ENCODE measurements at places on chromosomes 2 and 18.

DNA sequence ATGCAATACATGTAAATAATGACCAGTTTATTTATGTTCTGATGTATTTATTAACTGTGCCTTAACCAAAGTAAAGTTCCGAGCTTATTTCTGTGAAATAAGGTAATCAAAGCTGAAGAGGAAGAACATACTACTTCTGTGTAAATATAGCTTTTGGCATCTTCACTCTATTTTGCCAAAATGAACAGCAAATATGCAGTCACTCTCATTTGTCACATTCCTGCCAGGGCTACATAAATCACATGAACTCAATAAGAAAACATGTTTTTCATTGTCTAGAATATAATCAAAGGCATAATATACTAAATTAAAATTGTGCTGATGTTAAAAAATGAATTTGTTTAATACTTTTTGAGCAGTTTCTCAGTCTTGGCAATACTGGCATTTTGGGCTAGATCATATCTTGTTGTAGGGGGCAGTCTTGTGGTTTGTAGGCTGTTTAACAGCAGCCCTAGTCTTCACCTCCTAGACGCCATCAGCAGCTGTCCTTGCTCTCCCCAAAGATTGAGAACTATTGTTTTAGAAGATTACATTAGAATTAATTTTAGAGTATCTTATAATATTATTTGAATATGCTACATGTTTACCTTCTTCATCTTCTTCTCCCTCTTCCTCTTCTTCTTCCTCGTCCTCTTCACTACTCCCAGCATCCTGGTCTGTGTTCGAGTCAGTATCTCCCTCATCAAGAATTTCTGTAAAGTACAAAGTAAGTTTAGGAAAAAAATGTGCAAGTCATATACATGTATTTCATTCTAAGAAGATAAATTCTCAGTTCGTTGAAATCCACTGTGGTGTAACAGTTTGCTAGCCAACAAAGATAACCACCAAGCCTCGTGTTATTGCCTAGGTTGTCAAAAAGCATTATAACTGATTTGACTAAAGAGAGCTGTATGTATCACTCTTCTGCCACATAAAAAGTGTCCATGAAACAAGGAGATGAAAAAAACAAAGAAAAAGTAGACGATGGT, 41.5 kb downstream of the CWC22 start:
- DNase-seq = no peak

DNA sequence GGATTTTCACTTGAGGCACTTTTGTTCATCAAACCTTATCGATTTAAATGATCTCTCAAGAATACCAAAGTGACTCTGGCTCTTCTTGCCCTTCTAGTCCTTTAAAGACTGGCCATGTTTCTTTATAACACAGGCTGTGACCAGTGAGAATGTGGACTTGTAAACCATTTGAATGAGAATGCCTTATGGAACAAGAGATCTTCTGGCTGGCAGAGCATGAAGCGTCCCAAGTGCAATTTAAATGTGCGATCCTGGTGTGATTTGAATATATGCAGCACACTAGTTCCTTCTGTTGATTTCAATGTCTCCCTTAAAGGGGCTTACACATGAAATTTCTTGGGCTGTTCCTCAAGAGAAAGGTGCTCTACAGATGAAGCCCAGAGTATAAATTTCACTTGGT, 262.4 kb upstream of the CCDC68 start:
- DNase-seq = no peak

DNA sequence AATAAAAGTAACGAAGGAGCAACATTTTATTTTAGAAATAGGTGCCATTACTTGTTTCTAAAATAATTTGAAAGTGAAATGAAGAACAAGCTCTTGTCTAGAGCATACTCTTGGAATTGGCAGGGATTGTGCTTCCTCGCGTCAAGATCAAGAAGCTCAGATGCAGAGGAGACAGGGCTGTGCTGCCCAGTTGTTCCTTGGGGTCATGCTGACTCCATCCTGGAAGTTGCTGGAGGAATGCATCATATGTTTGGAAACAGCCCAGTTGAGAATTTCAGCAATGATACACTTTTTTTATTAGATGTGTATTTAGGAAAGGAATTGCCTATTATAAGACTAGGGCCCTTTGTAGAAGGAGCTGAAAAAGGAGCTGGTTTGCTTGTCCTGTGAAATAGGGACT, 17.2 kb downstream of the LTBP1 start:
- no peak for DNase-seq

GRCh38 chr18:68500556-68500955, 214.4 kb downstream of the TMX3 start:
- no peak for DNase-seq

DNA sequence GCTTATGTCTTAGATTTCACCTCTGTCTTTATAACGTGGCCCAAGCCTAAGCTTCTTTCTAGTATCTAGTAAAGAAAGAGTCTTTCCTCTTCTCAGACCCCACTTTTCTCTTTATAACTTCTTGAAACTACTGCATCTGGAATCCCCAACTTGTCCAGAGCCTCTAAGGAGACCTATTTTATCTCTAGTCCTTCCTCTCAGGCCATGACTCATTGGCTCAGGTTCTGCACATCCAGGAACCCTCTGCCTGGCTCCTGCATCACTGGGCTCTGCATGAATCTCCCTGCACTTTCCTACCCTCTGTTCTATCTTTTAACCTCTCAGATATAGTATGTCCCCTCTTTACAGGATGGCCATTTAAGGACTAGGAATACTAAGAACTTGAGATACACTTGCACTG, 124.7 kb downstream of the DNAH6 start:
- DNase-seq = no peak

- DNase-seq = no peak
Measured at GRCh38 chr2:487186-488079, 189.8 kb downstream of the TMEM18 start.

DNA sequence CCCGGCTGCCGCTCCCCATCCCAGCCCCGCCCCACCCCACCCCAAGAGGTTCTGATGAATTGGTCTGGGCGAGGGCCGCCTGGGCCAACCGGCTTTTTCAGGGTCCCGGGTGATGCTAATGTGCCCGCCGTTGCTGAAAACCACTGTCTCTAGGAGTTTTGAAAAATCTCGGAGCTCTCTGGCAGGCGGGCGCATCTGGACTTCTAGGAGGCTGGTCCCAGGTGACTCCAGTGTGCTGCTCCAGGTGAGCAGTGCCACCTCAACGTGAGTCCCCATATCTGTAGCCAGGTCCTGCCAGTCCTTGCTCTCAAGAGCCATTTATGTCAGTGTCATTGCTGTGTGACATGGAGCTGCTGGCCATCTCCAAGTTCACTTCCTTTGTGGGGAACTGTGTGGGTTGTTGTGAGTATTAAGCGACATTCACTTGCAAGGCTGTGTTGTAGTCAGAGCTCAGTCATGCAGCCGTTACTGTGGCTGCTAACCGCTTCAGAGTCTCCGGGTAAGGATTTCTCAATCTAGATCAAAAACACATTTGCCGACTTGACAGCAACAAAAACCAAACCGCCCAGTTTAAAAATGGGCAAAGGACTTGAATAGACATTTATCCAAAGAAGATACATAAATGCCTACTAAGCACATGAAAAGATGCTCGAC, at the start of gene RFX8:
RFX8 (minus strand) TSS at position 382 of the 654 bp plus-strand sequence. CDS start 8,264 bp downstream, outside the sequence.
- DNase-seq = no peak

- DNase-seq = no peak
Measured at GRCh38 chr2:190887089-190887488, 6.5 kb downstream of the GLS start.

GRCh38 chr2:9984871-9985480, 33.5 kb downstream of the GRHL1 start:
- no peak for DNase-seq

- no peak for DNase-seq
Measured at GRCh38 chr18:6980363-6980762, 137.2 kb downstream of the LAMA1 start.

DNA sequence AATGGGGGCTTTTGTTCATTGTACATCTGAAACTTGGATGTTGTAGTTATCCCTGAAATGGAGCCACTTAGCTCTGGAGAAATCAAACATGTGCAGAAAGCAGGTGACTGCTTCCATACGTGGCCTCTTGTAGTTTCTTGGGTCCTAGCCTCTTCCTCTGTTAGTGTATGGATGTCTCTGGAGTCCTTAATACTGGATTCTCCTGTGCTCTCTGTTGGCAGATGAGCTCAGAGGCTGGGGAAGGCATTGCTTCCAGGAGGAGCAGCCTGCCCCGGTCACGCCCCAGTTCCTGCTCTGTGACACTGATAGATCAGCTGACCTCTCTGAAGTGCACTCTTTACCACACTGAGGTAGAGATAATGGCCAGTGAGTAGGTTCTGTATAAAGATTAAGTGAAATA, 176.2 kb downstream of the LDLRAD4 start:
- no peak for DNase-seq

DNA sequence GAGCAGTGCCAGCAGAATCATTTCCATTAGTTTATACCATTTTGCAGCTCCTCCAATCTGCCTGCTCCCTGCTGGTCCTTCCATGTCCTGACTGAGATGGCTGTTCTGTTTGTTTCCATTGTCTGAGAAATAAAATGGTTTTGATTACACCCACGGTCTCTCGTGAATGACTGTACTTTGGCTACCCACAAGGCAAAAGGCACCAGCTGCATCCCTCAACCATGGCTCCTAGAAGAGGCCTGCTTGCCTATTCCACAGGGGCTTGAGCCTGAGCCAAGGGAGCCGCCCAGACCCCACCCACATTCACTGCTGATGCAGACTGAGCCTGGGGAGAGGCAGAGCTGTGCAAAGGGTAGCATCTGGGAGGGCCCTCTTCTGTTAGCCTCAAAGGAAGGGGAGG, 31.2 kb downstream of the MARCHF4 start:
- peak; percentile 50 for DNase-seq

GRCh38 chr2:230762317-230762896, 49.8 kb downstream of the CAB39 start:
- peak; percentile 11 for DNase-seq

DNA sequence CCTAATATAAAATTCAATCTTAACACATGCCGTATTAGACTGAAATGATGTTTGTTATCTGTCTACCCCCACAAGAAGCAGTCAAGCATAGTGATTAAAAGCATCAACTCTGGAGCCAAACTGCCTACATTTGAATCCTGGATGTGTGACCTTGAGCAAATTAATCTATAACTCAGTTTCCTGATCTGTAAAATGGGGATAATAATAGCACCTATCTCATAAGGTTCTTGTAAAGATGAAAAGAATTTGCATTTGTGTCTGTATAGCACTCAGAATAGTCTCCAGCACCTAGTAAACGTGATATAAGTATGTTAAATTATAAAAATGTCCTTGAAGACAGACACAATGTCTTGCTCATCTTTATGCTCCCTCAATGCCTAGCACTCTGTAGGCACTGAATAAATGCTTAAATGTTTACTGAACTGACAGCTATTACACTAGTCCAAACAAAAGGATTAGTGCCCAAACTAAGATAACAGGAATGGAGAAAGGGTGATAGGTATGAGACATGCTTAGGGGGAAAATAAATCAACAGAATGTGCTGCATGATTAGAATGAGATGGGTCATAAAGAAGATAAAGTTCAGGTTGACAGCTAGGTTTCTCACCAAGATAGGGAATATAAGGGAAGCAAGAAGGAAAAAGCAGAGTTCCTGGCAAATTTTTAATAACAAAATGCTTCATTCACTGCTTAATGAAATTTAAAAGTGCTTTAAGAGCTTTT, 180.6 kb downstream of the ATAD2B start:
- no peak for DNase-seq

All from NCI-H2081 (cell line).